IPS DF 19.7 (cell line): ENCODE measurements at places on chromosomes 2 and 18.

- no peak for DNase-seq
Observed at GRCh38 chr2:54666131-54666633, 57.3 kb upstream of the EML6 start.

- DNase-seq = no peak
Observed at GRCh38 chr2:156955701-156956100, 301.8 kb upstream of the GALNT5 start.

DNA sequence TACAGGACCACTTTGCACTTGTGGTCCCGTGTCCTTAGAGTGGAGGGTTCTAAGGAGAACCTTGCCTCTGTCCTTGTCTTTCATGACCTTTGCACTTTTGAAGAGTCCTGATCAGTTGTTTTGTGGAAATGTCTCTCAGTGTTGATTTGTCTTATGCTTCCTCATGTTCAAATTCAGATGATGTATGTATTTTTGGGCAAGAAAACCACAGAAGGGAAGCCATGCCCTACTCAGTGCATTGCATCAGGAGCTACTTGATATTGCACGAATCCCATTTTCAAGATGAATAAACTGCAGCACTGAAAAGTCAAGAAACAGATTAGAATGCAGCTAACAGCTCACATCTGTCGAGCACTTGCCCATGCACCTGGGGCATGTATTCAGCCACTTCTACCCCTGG lies 152.2 kb downstream of the INHBB start:
- DNase-seq = no peak

- DNase-seq = no peak
Observed at GRCh38 chr2:177900082-177900481, 172.5 kb downstream of the PDE11A start.

DNA sequence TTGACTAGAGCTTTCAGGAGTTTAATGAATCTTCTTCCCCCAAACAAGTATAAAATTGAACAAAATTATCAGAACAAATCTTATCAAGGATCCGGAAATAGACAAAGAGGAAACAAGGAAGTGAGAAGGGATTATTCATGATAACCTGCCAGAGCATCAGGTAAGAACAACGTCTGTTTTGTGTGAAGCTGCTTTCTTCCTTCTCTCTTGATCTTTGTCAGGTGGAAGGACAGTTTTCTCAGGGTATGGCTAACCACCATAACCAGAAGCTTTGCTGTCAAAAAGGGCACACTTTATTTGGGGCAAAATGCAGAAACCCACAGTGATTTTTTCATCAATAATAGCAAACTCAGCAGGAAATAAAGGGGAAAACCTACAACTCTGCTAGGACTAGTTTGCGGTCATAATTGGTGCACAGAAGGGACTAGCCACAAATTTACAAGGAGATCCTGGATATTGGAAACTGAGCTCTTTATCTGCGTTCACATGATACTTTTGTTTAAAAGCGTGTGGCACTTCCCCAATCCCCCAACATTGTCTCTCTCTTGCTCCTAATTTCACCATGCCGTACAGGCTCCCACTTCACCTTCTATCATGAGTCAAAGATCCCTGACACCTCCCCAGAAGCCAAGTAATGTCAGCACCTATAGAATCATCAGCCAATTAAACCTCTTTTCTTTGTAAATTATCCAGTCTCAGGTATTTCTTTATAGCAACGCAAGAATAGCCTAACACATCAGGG lies 124.2 kb downstream of the FSIP2 start:
- no peak for DNase-seq

GRCh38 chr2:241957276-241957675 lies 87.7 kb downstream of the RTP5 start:
- no peak for DNase-seq

GRCh38 chr18:48161911-48162698 lies 231.6 kb upstream of the SMAD2 start:
- DNase-seq = no peak

DNA sequence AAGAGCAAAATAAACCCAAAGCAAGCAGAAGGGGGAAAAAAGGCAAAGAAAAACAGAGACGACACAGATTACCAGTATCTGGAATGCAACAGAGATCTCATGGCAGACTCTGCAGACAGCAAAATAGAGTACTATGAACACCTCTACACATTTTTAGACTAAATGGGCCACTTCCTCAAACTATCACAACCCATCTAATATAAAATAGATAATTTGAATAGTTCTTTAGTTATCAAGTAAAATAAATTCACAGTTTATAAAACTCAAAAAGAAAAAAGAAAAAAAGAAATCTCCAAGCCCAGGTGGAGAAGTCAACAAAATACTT lies 16.6 kb downstream of the SESTD1 start:
- DNase-seq = no peak

DNA sequence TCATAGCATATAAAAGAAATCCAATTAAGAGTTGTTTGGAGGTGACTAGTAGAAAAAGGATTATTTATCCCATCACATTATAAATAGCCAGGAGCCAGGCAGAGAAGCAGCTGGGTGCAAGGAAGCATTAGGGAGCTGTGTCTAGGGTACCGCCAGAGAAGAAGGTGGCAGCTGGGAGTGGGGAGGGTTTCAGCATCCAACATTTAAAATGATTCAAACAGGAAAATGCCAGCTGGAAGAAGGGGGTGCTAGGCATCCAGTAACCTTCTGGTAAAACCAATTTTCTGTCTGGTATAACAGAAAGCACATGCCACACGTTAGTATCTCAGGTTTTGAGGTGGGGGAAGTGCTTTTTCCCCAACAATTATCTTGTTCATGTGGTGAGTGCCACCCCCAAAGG lies 452.4 kb downstream of the ZEB2 start:
- no peak for DNase-seq

GRCh38 chr2:159226059-159226461 lies 60.4 kb downstream of the WDSUB1 start:
- no peak for DNase-seq

GRCh38 chr2:32835148-32835547 lies 111.6 kb upstream of the LTBP1 start:
- no peak for DNase-seq

DNA sequence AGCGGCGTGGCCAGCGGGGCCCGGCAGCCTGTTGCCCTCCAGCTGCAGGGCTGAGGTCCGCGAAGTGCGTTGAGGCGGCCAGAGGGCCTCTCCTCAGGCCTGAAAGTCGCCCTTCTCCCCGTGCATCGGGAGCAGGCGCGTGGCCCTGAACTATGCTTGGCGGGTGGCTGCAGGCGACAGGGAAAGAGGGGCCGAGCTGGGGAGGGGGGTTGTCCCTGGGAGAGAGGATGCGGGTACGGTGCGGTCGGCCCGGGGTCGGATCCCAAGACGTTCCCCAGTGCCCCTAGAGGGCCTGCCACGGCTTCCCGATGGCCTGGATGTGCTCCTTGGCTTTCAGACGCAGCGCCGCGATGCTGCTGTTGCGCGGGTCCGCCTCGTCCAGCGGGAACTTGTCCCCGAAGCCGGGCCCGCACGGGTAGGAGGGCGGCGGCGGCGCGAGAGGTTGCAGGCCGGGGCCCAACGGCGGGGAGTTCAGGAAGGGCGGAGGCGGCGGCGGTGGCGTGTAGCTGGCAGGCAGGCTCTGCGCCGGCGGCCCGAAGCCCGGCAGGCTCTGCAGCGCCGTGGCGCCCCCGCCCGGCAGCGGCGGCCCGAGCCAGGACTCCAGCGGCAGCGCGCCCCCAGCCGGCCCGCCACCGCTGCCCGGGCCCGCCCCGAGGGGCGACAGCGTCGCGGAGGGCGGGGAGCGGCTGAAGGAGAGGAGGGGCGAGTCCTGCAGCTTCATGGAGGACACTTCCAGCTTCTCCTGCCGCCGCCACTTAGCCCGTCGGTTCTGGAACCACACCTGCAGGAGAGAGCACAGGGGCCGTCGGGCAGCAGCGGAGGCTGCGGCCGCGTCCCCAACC lies 4.3 kb downstream of the RAX start:
- DNase-seq = no peak

DNA sequence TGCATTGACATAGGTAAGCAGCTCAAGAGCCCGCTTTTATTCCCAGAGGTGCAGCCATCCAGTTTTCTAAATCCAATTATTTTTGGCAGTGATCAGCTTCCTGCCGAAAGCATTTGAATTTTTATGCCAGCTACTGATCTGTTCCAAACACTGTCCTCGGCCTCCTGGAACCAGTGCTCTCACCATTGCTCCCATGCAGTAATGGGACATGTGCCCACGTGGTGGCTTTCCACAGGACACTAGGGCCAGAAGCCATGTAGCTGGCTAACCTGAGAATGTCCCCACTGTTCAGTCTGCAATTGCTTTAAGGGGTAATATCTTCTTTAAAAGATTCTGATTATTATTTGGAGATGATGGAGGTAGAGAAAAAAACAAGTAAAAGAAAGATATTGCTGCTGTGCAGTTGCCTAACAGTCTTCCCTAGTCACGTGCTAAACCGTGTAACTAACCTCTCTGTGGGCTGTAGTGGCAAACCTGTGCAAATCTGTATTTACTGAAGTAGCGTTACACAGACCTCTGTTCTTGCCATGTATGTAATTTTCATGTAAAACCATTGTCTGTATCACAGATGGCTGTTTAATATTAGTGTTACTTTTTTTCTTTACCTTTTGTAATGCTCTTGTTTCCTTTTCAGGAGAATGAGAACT lies 13.0 kb downstream of the GRHL1 start:
- DNase-seq = no peak

GRCh38 chr2:178845566-178846457 lies 38.6 kb upstream of the TTN start:
- no peak for DNase-seq

- DNase-seq = no peak
Observed at GRCh38 chr2:26011990-26012856, 21.7 kb upstream of the RAB10 start.

- DNase-seq = no peak
Observed at GRCh38 chr2:234829074-234829455, 122.8 kb upstream of the SH3BP4 start.

DNA sequence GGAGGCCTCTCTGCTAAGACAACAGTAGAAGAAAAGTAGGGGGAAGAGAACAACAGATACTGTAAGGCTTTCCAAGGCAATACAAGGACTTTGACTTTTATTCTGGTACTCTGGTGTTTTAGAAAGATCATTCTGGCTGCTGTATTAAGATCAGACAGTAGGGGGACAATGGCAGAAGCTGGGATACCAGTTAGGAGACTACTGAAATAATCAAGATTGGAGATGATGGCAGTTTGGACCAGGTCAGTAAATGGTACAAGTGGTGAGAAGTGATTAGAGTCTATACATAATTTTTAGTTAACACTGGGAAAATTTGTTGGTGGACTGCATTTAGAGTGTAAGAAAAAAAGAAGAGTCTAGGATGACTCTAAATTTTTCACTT lies 139.7 kb downstream of the ROCK1 start:
- DNase-seq = peak; percentile 3

GRCh38 chr2:175648577-175649063 lies 353.4 kb downstream of the LNPK start:
- DNase-seq = no peak

GRCh38 chr18:23825496-23825895 lies 136.2 kb downstream of the LAMA3 start:
- DNase-seq = no peak

- DNase-seq = no peak
Observed at GRCh38 chr2:108118996-108119395, 120.8 kb upstream of the SULT1C3 start.

DNA sequence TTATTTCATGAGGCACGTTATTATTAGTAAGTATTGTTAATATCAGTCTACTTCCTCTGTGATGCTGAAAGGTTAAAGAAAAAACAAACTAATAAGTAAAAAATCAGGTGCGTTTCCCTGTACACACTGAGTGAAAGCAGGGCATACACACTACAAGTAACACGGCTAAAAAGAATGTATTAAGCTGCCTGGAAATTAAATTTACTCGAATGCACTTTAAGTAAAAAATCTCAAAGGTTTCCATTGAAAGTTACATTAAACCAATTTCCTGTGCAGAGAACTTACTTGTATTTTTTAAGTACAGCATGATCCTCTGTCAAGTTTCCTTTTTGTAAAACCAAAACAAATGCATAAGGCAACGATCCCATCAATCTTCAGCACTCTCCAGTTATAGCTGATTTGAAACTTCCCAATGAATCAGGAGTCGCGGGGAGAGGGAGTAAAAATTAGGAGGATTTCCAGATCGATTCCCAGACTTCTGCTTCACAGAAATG lies 633 bp downstream of the BCL2 start:
- DNase-seq = no peak

DNA sequence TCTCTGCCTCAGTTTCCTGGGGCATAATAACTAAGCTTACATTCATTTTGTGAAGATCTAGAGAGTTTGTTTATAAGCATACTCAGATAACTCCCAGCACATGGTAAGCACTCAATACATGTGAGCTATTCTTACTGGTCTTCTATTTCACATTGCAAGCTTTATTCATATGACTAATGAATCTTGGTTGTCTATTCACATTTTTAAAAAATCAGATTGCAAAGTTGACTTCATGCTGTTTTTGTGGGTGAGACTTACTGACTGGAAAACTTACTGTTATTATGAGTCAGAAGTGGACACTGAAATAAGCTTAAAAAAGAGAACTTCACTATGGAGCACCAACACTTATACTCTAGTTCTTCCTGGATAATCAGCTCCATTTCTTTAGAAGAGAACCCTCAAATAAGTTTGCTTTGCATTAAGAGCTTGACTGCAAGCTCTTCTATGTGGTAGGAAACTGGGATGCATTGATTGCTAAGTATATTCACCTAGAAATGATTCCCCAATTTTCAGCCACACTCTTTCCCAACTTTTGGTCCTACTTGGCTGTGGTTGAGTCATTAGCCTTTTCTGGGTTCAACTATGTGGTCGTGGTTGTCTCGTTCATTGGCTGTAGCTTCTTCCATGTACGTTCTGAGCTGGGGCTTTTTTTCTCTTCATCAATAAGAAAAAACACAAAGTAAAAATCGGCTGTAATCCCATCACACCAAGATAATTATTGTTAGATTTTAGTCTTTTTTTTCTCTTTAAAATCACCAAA lies 29.5 kb upstream of the RBMS1 start:
- DNase-seq = no peak

GRCh38 chr2:233061591-233062450 lies 1.7 kb downstream of the INPP5D start:
- DNase-seq = no peak

- DNase-seq = no peak
Observed at GRCh38 chr18:3966642-3967358, 488.3 kb downstream of the DLGAP1 start.

DNA sequence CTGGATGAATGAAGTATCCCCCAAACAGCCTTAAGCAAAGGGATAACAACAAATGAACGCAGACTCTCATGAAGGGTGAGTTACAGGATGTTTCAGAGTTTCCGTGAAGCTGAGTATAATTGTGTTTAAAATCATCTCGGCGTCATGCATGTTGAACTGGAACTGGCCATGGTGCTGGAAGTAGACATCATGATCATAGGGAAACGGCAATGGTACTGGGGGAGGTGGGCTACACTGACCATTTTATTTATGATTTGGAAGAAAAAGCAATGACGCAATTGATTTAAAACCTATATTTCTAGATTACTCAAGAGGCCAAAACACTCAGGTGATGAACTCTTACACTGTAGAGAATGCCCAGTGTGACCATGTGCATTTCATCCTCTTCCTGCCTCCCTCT lies 387.9 kb upstream of the MYT1L start:
- no peak for DNase-seq
